Non-pigmented ciliary epithelial cell (primary cell): ENCODE measurements at places on chromosomes 1 and 21.
A peak's percentile ranks its signal among the peaks of the same experiment; 100 is the strongest.

DNA sequence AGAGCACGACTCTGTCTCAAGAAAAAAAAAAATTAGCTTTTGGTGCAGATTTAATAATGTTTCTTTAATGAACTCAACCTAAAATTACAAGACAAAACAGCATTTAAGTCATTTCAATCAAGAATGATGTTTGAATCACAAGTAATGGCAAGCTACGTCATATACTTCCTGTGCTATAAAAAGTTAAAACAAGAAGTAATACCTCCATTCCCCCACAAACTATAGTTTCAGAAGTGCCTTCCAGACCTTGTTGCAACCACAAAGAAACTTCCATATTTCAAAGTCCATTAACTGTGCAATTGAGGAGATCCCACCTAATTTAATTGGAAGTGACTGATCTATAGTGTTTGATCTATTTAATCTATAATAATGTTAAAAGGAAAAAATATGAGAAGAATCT, 15.1 kb downstream of the NRDC start:
- DNase-seq: no peak

GRCh38 chr1:11982010-11982392, 1.8 kb downstream of the MFN2 start:
- no peak for DNase-seq

- DNase-seq: no peak
Measured at GRCh38 chr1:232754930-232755329, 50.3 kb upstream of the MAP10 start.

DNA sequence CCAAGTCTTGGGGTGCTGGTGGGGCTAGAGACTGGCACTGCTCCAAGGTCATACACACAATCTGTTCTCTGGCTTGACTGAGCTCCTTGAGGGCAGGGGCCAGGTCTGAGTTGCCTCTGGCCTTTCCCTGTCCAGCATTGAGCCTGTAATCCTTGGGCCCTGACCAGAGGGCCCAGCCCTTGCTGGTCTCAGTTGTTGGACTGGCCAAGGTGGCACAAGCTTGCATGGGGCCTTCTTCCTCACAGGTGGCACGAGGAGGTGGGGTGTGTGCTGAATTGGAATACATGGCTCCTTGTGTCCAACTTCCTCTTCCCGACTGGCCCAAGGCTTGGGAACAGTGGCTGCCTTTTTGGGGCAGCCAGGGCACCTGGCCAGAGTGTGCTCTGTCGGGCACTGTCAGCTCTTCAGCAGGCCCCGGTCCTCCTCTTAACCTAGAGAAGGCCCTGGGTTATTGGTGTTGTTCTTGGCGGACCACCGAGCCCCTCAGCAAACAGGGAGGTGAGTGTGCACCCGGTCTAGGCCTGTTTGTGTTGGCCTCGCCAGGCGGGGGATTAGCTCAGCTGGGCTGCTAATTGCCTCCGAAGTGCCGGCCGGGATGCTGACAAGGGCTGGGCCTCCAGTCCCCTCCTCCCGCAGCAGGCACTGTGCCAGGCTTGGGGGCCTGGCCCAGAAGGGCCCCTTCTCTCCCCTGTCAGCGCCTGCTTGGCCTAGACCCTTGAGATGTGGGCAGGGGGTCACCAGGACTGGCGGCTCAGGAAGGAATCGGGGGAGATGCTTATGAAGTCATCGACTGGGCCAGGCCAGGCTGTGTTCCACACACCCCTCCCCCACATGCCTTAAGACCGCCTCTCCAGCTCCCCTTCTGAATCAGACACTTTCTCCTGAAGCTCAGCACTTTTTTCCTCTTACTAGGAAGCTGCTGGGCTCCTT, 28.5 kb downstream of the WNT4 start:
- peak; percentile 49 for DNase-seq

- no peak for DNase-seq
Measured at GRCh38 chr1:105083611-105084010, 1333.9 kb downstream of the AMY1C start.

GRCh38 chr1:244286341-244286740, 165.4 kb downstream of the ADSS2 start:
- DNase-seq: no peak

DNA sequence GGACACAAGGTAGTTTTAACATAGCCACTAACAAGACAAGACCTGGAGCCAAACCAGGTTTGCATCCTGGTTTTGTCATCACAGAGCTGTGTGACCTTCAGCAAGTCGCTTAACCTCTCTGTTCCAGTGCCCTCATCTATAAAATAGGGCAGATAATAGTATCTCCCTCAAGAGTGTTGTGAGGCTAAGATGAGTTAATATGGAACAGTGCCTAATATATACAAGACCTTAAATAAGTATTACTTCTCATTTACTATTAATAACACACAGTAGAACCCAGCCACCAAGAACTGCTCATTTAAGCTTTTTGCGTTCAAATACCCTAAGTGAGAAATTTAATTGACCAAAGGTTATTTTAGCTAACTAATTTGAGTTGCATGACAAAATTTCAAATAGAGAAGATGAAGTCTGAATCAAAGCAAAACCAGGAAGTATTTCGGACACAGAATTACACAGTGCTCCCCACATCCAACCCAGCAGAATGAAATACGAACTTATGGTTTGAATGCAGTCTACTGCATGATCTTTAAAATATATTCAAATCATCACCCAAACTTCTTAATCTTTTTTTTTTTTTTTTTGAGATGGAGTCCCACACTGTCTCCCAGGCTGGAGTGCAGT, 123.9 kb upstream of the KRTAP19-8 start:
- DNase-seq: no peak

DNA sequence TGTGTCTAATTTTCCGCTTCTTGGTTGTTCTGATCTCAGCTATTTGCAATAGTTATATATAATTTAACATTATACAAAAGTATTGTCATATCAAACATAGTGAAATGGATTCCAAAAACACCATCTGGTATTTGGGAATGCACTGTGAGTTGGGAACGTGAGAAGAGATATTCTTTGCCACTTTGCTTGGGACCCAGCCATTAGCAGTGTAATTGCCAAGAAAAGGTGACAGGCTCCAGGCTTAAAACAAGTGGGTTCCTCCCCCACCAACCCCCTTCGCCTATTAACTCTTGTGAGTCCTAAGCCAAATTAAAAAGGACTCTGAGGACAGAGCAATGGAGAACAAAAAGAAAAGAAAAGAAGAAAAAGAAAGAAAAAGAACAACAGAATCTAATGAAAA, 186.7 kb upstream of the NFIA start:
- DNase-seq: no peak

DNA sequence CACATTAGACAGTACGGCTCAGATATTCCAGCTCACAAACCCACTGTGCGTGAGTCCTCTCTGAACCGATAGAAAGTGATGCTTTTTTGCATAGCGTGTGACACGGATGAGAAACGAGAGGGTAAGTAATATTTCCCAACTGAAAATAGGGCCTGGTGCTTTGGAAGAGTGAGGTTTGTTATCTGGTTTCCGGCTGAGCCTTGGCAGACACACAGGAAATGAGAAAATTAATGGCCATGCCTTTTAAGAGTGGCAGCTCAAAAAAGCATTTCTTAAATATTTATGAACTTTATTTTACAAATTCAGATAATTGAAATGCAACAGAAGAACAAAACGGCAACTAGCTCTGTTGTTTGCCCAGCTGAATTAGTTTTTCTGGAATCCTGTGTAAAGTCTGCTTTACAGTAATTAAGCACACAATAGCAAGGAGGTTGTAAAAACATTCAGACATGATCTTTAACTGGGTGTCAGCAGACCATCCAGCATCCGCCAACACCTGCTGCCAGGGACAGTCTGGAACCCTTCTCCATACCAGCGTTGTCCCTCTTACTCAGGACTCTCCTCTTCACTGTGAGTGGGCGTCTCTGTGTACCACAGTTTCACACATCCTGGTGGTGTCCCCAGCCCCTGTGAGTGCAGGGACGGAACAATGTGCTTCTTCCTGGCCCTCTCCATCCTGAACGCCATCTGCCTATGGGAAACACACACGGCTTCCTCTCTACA, 155.4 kb downstream of the PGBD5 start:
- no peak for DNase-seq

GRCh38 chr1:41671116-41671755, 186.8 kb upstream of the EDN2 start:
- no peak for DNase-seq

- DNase-seq: no peak
Measured at GRCh38 chr1:171507435-171507834, 22.1 kb downstream of the PRRC2C start.

DNA sequence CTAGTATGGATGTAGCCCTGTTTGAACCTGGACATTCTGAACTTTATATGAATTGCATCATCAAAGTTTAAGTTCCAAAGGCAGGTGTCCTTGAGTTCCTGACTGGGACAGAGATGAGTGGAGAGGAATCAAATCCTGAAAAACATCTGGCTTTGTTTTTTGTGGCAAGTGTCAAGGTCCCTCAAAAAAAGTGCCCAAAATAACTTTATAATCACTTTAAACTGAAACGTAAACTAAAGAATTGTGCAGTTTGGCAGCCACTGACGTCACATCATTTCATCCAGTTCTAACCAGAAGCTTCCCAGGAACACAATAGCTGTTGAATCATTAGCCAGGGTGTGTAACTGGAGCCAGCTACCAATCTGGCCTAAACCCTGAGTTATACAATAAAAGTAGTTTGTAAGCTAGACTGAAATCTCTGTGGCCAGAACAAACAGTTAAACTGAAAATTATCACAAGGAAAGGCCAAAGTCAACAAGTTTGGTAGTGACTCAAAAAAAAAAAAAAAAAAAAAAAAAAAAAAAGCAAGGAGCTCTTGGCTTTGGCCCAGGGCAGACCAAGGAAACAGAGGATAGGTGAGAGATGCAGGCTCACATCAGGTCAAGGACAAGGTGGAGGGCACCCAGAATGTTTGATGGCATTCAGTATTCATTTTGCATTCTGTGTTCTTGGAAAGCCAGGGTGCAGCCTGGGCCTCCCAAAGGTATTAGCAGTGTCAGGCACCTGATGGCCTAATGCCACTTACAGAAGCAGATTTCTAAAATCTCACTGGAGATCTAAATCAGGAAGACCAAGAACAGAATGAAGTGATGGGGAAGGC, 74.3 kb downstream of the TNFSF18 start:
- DNase-seq: no peak

DNA sequence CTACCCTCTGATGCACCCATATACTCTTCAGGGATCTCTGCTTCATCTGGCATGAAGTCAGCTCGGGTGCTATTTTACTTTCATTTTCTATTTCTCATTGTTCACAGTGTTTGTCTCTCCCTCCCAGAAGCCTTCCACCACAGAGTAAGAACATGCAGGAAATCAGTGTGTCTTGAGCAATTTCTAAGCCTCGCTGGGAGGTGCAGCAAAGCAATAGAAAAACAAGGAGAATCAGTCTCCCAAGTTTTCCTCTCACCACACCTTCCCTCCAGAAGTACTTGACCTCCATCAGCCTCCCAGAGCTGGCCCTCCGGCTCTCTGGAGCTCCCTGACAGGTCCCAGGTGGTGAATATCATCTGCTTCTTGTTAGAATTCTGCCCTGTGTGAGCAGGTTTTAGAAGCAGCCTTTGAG, 594.7 kb upstream of the CAMK1G start:
- peak; percentile 23 for DNase-seq

GRCh38 chr1:2316451-2316961, 74.8 kb downstream of the MORN1 start:
- DNase-seq: no peak

GRCh38 chr1:48552420-48552819, 80.4 kb upstream of the SPATA6 start:
- DNase-seq: no peak

GRCh38 chr1:206823727-206824126, 41.7 kb upstream of the IL20 start:
- DNase-seq: no peak

- DNase-seq: no peak
Measured at GRCh38 chr1:67372898-67373297, 57.3 kb downstream of the SERBP1 start.

DNA sequence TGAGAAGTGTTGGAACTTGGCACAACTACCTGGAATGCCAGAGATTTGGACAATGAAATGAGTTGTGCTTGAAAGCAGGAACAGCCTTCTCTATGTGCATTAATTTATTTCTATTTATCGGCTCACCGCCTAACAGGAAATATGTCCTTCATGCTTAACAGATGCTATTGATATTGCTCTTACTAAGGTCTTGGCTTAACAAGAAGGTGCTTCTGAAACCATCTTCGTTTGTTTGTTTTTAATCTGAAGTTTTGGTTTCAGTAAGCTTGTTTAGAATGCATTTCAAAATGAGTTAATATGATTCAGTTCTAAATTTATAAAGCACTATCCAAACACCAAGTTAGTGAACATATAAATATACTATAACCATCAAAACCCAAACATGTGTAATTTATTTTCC, 898.3 kb upstream of the B3GALT2 start:
- no peak for DNase-seq
